ENCODE measurements at places on chromosomes 4 and X.

DNA sequence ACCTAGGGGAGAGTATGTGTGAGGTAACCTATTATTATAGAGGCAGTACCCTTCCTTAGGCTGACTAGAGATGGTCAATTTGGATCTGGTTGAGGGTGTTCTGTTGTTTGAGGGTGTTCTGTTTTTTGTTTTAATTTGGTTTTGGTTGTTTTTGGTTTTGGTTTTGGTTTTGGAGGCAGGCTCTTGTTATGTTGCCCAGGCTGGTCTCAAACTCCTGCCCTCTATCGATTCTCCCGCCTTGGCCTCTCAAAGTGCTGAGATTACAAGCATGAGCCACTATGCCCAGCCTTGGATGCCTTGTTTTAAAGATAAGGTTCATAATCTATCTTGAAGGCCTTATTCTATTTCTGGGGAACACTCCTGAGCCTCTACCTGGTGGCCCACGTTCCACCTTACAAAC, 912 bp downstream of the CXorf65 start:
- no peak for DNase-seq

DNA sequence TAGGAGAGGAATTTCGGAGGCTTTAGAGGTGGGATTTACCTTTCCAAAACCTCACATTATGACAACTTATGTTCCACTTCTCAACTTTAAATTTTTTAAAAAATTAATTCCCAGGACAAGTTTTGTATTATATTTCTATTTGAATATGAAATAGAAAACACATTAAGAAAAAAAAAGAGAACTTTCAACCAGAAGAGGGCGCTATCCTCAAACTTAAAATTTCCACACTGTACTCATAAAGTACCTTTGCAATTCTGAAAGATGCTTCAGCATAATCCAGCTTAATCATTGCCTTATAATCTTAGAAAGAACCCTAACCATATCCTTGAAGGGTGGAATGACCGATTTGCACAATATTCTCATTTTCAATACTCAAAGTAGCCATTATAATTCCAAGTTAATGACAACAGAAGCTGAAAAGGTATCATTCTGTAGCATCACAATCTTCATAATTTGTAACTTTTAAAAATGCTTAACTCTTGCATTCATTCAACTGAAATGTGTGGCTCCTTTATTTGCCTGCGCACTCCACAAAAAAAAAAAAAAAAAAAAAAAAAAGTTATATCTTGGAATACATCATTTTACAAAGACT, 158.0 kb downstream of the KCNIP4 start:
- DNase-seq = peak; percentile 41

DNA sequence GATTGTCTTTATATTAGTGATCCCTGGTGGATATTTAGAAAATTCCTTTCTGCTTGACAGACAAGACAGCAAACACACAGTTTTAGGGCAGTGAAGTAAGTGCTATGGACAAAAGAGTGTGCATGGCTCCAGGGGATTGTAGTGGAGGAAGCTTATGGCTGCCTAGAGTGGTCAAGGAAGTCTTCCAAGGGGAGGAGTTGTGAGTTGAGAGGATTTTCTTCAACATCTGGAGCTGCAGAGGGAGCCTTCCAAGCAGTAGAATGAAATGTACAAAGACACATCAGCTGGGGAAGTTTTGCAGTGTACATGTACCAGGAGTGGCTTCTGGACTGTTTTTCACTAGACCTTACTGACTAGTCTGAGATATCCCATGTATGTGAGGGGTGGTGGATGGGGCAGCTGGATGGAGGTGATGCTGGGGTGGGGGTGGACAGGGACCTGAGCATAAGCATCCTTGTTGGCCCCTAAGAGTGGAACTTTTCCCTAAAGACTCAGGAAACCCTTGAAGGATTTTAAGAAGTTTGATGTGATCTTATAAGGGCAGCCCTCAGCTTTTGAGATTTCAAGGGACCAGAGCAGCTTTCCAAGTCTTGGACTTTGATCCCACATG, 160.5 kb upstream of the TAPT1 start:
- DNase-seq = no peak

DNA sequence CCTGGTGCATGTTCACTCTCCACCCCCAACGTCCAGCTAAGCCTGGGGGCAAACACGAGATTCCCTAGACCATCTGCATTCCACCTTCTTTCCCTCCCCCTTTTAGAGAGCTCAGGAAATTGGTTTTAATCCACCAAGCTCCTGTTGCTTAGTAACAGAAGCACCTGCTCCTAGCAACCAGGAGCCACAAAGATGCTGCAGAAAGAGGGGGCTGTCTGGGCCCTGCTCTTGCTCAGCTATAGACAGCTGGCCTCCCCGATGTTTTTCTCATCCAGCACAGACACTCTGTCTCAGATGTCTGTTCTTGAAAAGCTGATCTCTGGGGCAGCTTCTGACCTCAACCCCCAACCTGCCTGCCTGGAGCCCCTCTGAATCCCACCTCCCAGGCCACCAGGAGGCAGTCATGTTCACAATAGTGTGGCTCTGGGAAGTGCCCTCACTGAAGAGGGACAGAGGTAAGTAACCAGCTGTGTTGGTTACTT, 71.5 kb downstream of the SLC16A2 start:
- DNase-seq = no peak

- peak; percentile 43 for DNase-seq
Measured at GRCh38 chrX:108699368-108699767, 37.0 kb downstream of the IRS4 start.
